ENCODE measurements at places on chromosomes 5 and 9.

- no peak for DNase-seq
Observed at GRCh38 chr5:177440990-177441780, 5.4 kb upstream of the PRR7 start.

GRCh38 chr9:86854898-86855523 lies 92.3 kb downstream of the GAS1 start:
- DNase-seq, result no peak

- DNase-seq, result no peak
Observed at GRCh38 chr5:180950291-180950949, 38.2 kb upstream of the BTNL3 start.

DNA sequence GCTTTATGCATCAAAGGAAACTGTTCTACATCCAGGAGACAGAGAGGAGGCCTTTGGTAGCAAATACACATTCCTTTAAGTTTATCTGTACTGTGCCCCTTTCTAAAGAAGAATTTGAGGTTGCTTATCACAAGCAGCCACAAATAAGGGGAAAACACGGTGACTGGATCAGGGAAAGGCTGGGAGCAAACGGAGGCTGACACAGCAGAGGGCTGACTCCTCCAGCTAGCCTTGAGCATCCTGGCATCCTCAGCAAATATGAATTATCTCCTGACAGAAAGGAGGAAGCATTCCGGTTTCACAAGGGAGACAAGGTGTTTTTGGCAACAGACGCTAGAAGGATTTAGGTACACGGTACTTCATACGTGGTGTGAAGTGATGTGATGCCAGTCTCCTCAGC lies 133.5 kb downstream of the DCP2 start:
- DNase-seq, result no peak

- no peak for DNase-seq
Observed at GRCh38 chr5:9953691-9954090, 296.0 kb downstream of the ATPSCKMT start.

GRCh38 chr5:133967124-133967523 lies 1.3 kb downstream of the C5orf15 start:
- no peak for DNase-seq

DNA sequence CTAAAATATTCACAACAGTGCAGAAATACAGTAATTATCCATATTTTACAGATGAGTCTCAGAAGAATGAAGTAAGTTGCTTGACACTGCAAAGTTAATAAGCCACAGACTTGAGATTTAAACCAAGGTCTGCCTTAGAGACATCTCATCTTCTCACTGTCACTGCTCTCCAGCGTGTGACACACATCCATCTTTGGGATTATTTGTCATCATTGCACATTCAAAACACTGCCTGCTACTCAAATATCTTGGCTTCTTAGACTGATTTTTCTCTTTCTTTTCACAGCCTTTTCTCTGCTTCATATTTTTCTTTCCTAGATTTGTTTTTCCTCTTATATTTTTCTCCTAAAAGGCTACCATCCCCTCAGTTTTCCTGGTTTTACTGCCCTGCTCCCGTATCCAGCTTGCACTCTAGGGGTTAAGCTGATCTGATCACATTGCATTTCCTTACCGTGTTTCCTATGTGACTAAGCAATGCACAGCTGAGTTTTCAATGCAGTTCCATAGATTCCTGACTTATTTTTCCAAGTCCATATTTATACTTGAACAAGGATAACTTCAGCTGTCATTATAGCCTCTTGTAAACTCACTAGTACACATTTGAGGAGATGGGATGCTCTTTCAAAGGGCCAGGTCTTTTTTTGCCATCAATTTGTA lies 353.0 kb downstream of the PLK2 start:
- DNase-seq, result no peak
